ENCODE measurements at places on chromosomes 6 and 20.
A peak's percentile ranks its signal among the peaks of the same experiment; 100 is the strongest.

DNA sequence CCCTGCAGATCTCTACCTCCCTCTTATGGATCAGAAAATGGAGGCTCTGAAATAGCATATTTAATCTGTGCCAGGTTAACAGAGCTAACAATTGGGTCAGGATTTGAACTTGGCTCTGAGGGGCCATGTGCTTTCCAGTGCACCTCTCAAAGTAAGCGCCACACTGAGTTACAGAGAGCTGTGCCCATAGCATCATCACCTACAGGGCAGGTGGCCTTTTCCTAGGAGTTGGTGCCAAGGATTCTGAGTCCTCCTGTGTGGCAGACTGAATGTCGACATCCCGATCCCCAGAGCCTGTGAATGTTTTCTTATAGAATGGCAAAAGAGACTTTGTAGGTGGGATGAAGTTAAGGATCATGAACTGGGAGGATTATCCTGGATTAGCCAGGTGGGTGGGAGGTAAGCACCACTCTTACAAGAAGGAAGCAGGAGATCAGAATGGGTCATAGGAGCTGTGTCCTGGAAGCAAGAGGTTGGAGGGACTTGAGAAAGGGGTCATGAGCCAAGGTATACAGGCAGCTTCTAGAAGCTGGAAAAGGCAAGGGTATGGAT is 68.0 kb upstream of the TBC1D7 start:
- no peak for DNase-seq

DNA sequence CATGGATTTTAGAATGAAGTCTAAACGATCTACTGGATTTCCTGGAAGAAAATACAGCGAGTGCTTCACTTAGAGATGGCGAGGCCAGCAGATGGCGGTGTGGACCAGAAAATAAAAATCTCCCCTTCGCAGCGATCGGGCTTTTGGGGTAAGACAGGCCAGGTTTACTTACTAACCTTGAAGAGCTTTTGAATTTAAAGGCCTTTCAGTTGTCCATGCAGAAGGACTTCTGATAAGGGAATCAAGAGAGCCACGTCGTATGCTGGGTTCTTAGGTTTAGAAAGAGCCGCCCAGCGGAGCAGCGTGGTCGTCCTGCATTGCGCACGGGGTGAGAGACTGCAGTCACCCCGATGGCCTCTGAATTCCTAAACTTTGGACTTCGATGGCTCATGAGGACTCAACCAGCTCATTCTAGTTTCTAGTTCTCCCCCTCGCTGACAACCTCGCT is 125.2 kb upstream of the RALGAPA2 start:
- no peak for DNase-seq

DNA sequence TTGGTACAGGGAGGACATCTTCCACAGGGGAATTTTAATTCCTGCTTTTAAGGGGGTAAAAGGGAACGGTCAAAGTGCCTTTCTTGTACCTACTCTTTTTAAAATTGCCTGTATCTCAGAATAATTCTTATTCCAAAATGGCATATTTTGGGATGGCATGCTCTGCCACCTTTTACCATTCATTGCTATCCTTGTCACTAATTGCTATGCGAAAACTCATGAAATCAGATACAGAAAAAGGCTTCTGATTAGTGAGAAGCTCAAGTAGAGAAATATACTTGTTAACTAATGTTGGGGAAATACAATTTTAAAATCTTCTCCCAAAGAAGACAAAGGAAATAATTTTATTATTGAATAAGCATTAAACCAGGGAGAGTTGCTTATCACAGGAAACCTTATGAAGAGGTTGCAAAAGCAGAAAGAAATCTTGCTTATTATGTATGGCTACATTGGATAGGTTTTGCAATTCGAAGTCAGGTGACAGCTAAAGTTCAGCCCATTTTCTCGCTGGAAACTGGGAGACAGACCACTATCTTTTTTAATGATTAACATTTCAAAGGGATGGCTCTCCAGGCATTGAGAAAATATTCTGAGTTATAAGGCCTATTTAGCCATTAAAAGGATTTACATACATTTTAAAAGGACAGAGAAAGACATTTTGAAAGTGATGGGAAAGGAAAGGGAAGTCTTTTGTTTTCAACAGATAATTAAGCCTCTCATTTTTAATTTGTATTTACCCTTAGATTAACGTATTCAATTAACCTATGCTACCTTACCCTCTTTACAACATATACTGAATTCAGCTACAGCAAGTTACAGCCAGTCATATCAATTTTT is 110.3 kb upstream of the PRSS16 start:
- DNase-seq, result no peak

DNA sequence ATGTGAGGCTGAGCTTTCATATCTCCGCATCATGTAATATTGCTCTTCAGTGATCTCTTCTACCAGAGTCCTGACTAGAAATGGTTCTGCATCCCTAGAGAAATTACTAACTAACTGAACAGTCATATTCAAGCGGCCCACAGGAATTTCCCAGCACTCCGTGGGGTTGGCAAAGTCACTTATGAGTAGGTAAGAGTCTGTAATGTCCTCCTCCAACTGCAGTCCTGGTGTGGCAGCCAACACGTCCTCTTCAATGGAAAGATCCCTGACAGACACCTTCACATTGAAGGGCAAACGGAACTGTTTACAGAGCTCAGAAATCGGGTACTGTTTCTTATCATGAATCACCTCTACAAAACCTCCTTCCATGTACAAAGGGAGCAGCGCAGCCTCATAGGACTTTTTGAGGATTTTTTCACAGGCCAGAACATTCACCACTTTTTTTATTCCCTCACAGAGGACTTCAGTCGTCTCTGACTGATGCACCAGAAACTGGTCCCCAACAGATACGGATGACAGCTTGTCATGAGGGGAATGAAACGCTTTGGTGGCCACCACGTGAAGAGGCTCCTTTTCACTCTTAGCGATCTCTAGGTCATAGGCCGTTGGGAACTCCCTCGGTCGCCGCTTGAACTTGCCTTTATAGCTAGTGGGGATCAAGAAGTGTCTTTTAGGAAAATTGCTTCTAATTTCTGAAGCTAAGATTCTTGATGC is 87.7 kb downstream of the THEMIS start:
- DNase-seq, result no peak

- no peak for DNase-seq
These were observed 71.0 kb downstream of the SOX4 start for GRCh38 chr6:21664314-21665109.

GRCh38 chr6:149925974-149926777 is 3.3 kb upstream of the RAET1G start:
- DNase-seq, result no peak

DNA sequence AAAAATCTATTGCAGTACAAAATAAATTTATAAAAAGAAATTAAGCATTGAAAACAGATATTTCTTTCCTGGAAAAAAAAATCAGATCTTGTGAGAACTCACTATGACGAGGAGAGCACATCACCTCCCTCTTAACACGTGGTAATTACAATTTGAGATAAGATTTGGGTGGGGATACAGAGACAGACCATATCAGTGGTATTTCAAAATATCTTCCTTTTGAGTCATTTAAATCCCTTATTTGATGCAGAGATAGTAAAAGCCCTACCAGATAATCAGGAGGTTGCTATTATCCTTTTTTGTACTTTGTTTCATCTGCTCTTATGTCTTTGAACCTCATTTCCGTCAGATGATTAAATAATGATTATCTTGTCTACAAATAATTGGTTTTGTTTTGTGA is 800.4 kb downstream of the KIF16B start:
- DNase-seq, result no peak

DNA sequence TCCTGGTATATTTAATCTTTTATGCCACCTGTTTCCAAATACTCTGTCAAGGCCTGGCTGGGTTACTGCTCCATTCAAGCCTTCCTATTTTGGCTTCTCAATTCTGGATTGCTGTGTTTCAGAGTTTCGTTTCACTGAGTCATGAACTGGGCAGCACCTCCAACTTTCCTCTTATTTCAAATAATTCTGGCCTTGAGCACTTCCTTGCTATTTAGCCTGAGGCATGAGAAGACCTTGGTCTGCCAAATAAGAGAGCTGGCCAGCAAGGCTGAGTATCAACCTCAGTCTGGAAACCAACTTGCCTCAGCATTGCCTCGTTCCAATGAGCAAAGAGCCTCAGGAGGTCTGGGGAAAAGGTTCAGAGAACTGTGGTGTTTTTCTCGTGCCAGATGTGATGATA is 66.6 kb downstream of the TNFAIP3 start:
- no peak for DNase-seq

GRCh38 chr6:19994909-19995308 is 157.7 kb downstream of the ID4 start:
- DNase-seq, result no peak

DNA sequence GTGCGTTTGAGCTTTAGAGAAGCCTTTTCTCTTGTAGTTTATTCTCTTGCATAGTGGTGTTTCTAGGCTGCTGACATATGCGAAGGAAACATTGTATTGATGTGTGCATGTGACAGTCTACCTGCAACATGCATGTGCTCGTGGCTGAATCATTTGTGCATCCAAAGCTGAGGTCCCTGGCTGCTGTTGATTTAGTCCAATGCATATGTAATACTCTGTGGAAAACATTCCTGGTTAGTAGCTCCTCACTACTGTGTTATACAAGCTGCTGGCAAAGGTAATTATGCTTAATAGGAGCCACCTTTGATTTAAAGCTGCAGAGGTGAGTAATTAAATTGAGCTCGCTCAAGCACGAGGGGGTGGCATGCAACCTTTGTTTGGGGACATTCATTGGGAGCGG is 24.5 kb downstream of the TSHZ2 start:
- DNase-seq, result no peak

DNA sequence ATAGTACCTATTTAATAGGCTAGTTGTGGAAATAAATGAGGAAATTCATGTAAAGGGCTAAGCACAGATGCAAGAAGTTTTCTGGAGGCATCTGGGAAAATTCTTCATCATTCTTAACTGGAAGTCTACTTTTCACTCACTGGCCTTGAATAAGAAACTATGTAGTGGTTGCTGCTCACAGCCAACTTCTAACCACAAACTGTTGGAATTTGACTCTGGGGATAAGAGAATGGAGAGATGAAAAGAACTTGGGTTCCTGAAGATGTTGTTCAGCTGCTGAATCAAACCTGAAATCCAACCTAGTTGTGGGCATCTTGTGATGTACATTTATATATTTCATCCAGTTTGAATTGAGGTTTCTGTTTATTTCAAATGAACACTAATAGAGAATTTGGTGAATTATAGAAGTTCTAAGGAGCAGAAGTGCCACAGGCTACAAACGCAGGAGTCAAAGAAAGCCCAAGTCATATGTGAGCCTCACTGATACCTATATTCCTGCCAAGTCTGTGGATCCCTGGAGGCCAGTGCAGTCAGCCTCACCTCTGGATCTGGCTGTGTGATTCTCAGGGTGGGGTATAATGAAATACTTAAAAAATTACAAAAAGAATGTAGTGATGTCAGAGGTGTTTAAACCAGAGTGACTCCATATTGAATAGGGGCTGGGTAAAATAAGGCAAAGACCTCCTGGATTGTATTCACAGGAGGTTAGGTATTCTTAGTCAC is 18.7 kb upstream of the MEI4 start:
- DNase-seq, result no peak

GRCh38 chr20:55561259-55561658 is 444.1 kb downstream of the CBLN4 start:
- DNase-seq, result no peak

DNA sequence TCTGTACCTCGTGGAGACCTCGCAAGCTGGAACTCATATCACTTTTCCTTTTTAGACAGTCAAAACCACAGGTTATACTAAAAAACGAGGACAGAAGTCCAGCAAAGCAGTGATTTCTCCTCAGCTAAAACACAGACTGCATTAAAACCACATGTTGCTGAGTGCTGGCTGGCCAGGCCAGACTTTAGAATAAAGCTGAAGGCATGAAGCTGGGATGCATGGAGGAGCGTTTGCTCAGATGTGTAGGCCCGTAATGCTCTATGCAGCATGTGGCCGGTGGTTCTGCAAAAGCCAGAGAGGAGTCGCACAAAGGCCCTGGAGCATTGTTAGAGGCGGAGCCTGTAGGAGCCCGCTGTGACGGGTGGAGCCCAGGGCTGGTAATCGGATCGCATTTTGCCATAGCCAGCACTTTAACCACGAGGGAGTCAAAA is 83.6 kb downstream of the SMOC2 start:
- DNase-seq, result no peak

- DNase-seq, result no peak
These were observed 148.4 kb downstream of the SYCP2 start for GRCh38 chr20:59784791-59785668.

DNA sequence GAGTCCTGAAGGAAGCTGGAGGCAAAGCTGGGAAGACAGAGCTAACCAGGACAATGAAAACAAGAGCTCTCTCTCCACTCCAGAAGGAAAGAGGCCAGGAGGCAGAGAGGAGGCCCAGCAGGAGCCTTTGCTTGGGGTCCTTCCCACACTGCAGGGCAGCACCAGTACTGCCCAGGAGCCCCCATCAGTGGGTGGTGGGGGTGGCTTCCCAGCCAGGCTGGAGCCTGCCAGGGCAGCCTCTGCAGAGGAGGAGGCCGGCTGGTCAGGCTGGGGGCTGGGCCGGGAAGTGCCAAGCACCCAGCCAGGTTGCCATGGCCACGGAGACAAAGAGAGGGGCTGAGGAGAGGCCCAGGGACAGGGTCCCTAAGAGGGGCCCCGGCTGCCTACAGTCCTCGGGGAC is 33.4 kb downstream of the PREX1 start:
- peak; percentile 68 for DNase-seq
